ENCODE measurements at places on chromosomes 12 and 14. TPM values are rescaled to one million over a fixed set of nuclear protein-coding genes. Genes with fewer than 3 reads are reported as not detected.

DNA sequence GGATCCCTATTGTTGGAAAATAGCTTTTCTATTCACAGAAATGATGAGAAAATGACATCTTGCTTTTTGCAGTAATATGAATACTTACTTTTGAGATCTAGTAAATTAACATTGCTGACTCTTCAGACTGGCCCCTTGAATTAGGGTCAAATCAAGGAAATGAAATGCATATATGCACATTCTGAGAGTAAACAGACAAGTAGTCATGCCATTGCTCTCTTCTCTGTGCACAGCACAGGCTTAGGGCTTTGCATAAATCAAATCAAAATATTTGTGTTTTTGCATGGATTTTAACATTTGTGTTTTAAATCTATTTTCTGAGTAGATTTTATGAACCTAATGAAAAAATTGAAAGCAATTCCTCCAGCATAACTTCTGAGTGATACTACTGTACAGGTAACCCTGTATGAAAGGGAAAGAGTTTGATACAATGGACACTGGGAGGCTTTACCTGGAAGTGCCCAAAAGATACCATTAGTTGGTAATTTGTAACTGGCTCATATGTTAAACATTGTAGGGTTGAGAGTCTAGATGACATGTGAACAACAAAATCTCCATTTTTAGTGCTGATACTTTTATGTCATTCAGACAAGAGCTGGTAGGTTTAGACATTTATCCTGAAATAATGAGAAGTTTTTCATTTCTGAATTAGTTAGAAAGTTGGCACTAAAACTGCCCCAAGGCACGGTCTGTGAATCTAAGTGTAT lies 280.2 kb upstream of the FBXO33 start:
- no peak for DNase-seq

- DNase-seq = no peak
Measured at GRCh38 chr14:53701108-53701875, 255.3 kb downstream of the BMP4 start.

DNA sequence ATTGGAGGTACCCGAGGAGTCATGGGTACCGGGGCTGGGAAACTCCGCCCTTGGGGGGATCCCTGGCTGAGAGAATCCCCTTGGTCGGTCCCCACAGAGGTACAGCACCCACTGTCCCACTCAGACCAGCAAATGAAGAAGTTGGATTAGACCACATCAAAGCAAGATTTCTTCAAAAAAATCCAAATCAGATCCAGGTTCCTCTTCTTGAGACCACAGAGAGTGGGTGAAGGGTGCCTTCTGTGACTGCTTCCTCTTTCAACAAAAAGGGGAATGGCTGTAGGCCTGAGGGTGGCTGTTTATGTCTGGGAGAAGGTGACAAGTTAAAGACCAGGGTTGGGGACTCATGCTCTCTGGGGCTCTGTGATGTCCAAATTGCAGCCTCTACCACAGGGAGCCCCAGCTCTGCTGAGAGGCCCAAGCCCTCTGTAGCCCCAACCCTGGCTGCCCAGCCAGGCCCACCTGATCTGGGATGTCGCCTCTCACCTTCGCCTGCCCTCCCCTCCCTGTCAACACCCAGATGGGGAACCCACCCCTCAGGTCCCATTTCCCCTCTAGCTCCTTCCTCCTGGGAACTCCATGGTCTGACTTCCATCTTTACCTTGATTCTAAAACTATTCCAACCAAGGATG lies 50.9 kb downstream of the ZFP36L1 start:
- DNase-seq = no peak

DNA sequence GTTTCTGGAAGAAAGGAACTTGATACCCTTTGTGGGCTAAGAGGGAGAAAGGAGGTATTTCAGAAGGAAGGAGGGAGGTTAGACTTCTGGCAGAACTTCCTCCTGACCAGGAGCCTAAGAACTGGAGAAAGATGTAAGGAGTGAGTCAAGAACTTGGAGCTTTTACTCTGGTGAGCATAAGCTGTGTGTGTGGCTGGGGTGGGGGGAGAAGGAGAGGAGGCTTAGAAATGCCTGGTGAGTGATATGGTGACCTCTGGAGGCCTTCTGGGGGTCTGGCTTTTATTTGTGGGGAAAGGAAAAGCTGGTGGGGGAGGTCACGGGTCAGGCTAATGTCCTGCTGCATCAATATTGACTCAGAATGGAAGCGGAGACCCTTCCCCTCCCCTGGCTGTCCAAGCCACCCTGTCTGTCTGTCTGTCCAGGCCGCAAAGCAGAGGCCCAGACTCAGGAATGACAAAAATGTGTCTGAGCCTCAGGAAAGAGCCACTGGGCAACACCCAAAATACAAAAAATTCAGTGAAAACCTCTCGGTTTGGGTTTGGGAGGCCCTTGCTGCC lies 4.8 kb downstream of the LRP1 start:
- no peak for DNase-seq

DNA sequence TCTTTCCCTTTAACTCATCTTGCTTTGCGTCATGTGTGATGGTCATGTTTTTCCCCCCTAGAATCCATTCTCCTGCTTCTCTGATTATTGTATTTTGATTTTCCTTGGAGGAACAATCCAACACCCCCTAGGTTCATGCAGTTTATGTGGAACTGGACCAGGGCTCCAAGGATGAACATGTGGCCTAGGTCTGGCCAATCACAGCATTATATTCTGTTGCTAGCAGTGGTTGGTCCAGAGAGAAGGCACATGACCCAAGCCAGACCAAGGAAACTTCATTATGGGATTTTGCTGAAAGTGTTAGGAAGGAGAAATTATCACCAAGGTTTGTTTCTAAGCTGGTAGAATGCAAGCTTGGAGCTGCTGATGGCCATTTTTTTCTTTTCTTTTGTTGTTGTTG lies 6.9 kb upstream of the PPTC7 start:
- DNase-seq = no peak

GRCh38 chr12:39451977-39452376 lies 9.1 kb upstream of the KIF21A start:
- no peak for DNase-seq

GRCh38 chr12:89514751-89515150 lies 9.8 kb downstream of the GALNT4 start:
- no peak for DNase-seq

DNA sequence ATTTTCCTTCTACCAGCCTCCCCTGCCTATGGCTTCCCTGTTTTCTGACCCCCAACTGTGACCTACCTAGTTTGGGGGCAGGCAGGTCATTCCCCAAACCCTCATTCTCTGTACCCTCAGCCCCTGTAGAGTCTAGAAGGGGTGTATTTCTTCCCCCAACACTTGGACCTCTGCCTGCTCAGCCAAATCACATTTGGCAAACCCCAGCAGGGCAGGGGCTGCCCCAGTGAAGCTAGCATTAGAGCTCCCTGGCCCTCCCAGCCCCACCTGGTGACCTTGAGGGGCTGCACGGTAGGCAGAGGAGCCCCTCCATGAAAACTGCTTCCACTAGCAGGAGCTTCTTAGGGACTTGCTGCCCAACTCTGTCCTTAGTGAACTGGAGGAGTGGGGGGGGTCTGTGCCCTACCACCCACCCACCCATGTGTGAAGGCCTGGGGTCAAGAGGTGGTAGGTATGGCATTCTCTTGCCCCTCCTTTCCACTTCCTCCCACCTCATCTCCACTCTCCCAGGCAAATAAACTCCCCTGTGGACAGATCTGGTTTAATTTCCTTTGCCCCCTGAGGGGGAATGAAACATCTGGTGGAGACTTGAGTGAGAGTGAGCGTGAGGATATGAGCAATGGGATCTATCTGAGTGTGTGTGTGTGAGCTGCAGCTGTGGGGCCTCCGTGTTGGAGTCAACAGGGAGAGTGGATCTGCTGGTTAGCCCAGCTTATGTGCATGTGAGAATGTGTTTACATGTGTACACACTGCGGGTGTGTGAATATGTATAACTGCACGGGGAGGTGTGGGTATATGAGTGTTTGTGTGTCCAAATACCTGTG lies 1.6 kb downstream of the NXPH4 start:
- DNase-seq = no peak

GRCh38 chr12:211639-212414 lies 2.1 kb downstream of the SLC6A12 start:
- no peak for DNase-seq

- no peak for DNase-seq
Measured at GRCh38 chr12:124394462-124395128, 99.7 kb downstream of the RFLNA start.

DNA sequence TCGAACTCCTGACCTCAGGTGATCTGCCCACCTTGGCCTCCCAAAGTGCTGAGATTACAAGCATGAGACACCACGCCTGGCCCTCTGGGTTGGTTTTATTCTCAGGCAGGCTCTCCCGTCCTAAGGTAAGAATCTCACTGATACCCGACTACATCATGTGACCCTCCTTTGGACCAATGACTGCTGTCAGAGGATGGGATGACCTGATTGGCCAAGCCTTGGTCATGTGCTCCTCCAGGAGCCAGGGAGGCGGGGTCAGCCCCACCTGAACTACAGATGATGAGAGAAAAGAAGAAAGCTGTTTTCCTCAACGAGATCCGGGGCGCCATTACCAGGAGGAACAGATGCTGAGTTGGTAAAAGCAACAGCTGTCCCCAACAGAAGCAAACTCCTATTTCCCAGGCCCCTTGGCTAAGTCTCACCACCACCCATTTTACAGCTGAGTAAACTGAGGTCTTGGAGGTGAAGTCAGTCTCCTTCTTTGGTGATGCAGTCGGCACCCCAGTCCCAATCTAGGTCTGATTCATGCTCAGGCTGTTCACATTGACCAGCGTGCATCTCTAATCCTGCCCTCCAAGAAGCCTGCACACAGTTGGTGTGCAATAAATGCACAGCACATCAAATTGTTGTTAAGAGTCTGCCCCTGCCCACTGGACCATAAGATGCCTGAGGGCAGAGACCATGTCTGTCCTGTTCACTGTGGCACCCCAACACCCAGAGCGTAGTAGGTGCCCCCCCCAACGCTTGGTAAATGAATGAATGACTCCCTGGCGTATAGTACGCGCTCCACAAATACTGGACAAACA lies 118.8 kb downstream of the SCARB1 start:
- no peak for DNase-seq

DNA sequence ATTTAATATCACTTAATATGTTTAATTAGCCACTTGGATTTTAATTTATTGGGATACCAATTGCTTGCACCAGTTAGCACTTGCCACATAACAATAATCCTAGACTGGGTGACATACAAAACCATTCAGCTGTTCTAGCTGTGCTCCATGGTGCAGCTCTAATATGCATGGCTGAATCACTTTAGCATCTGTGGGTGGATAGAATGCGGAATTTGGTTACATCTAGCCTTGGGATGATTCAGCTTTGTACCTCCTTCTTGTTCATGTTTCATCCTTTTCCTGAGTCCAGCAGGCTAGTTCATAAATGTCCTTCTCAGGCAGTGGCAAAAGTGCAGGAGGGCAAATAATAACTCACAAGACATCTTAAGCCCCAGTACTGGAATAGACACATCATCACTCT lies 1263.0 kb downstream of the LRFN5 start:
- DNase-seq = no peak

- no peak for DNase-seq
Measured at GRCh38 chr12:48175613-48176416, 7.6 kb upstream of the CCDC184 start.

The GPRC5D gene
- 2.4 TPM for polyA plus RNA-seq

The PPTC7 gene
- polyA plus RNA-seq = 20.5 TPM

The FGF6 gene
- polyA plus RNA-seq = 0.07 TPM

The MON2 gene
- polyA plus RNA-seq = 49.1 TPM

The APOF gene
- 0.06 TPM for polyA plus RNA-seq

The MFAP5 gene
- 7.6 TPM for polyA plus RNA-seq

The AICDA gene
- polyA plus RNA-seq = 1.0 TPM

The CACNA2D4 gene
- polyA plus RNA-seq = 5.9 TPM

The PGF gene
- 9.1 TPM for polyA plus RNA-seq

The KRT4 gene
- polyA plus RNA-seq = not detected

Data from large intestine (tissue), 12 donors.